T-helper 2 cell (primary cell): ENCODE measurements at places on chromosomes 16 and 17.

DNA sequence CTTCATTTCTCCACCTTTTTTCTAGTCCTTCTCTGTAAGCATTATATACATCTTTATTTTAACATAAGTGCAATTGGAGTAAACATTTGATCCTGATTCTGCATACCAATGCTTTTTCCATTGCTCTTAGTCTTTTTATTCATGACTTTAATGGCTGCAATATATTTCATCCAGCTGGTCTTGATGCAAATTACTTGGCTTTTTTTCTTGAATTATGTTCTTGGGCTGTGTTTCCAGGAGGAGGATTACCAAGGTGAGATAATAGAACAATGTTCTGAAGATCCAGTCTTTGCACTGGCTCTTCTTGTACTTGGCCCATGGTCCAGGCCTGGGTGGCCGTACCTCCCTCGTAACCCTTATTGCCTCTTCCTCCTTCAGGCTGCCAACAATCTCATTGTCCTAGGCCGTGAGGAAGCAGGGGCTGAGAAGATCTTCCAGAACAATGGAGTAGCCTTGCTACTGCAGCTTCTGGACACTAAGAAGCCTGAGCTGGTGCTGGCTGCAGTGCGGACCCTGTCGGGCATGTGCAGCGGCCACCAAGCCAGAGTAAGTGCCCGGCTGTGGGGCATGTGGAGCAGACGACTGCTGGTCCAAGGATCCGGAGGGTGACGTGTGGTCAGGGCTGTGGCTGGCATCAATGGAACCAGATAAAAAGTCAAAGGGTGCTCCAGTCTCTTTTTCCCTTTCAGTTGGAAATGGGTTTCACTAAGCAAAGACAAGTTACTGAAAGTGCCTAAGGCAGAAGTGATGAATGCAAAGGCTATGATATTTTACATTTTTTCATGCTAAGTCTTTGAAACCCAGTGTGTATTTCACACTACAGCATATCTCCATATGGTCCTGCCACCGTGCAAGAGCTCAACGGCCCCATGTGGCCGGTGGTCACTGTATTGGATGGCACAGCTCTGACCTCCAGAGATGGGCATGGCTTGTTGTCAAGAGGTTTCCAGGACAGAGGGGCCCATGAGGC is 6.9 kb downstream of the UNC45B start:
- no peak for DNase-seq

DNA sequence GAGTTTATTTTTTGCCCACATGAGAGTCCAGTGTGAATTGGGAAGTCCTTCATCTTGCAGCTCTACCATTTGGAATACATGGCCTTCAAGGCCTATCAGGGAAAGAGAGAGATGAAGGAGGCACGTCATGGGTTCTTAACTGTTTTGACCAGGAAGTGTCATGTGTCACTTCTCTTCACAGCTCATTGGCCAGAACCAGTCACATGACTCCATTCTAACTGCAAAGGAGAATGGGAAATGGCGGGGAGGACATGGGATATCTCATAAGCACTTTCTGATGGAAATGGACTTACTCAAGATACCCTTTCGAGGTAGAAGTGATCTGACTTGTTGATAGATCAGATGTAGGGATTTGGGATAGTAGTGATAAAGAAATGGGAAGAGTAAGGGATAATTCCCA is 57.9 kb upstream of the CES5A start:
- DNase-seq: no peak

DNA sequence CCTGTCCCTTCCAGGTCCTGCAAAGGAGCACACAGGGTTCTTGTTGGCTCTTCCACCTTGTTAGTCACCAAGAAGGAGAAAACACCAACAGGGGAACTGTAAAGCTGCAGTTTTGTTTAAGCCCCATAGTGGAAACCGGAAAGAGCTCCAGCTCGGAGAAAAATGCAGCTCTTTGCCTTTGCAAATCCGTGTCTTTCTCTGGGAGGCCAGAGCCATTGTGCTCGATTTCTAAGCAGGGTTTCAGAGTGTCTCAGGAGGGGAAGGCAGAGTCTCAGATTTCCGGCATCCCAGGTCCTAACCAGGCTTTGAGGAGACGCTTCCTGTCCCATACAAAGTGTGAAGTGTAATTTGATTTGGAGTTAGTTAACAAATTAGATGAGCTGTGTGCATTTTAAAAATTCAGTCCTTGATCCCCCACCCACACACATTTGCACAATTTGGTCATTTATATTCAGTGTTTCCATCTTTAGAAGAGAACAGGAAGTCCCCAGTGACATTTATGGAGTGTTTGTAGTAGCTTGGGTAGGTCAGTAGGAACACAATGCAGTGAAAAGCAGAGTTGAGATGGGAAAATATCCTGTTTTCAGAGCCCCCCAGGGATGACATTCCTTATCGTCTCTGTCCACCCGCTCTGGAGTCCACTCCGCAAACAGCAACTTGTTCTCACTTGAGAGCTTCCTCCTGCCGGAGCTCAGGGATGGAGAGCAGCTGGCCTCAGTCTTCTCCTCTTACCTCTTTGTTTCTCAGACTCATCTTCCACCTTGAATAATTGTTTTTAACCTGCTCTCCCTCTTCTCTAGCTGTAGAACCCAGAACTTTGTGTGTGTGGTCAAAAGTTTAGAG is 331.9 kb downstream of the SEC14L1 start:
- DNase-seq: no peak

DNA sequence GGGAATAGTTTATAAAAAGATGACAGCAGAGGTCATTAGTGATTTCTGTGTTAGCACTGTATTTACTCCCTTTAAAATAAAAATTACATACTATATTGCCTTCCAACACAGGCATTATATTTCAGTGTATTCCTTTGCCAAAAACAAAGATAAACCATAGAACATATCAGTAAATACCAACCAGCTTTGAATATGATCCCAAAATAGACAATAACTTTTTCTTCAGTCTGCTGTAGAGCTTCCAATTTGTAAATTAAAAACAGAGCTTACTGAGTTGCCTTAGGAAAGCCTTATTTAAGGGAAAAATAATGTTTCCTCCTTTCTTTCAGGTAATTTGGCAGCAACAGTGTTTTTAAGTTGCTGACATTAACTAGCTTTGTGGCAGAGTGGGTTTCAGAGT is 352.1 kb upstream of the TBX2 start:
- DNase-seq: no peak

GRCh38 chr16:2189252-2189893 is 7.0 kb downstream of the CASKIN1 start:
- no peak for DNase-seq

- no peak for DNase-seq
Measured at GRCh38 chr16:58652741-58653140, 23.1 kb upstream of the CNOT1 start.

DNA sequence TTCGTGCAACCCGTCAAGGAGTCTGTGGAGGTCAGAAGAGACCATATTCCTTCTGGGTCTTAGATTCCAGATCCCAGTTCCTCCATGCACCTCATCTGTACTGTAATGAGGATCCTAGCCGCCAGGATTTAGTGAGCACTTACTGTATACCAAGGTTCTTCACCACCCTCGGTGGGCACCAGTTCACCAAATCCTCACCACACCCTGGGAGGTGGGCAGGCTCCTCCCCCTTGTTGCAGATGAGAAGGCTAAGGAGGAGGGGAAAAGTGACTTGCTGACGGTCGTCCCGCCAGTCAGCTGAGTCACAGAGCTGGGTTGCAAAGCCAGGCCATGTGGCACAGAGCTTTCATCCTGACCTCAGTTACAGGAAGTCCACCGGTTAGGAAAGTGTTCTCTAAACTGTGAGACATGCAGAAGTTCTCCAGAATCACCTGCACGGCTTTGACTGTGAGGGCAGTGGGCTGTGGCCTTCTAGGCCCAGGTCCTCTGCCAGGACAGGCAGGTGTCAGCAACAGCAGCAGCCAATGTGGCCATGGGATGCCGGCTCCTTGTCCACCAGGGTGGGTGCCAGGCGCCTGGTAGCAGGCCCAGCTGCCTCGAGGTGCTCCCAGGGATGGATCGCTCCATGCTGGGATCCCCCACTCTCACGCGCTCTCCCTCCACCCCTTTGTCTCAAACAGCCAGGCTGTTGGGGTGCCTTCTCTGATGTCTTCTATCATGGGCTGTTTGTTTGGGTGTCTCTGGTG is 240.3 kb upstream of the GSE1 start:
- DNase-seq: no peak

DNA sequence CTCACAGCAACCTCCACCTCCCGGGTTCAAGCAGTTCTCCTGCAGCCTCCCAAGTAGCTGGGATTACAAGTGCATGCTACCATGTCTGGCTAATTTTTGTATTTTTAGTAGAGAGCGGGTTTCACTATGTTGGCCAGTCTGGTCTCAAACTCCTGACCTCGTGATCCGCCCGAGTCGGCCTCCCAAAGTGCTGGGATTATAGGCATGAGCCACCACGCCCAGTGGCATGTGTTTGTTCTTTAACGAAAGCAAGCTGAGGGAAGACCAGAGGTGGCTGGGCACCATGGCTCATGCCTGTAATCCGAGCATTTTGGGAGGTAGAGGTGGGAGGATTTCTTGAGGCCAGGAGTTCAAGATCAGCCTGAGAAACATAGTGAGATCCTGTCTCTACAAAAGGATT is 18.1 kb downstream of the TNFRSF13B start:
- no peak for DNase-seq

DNA sequence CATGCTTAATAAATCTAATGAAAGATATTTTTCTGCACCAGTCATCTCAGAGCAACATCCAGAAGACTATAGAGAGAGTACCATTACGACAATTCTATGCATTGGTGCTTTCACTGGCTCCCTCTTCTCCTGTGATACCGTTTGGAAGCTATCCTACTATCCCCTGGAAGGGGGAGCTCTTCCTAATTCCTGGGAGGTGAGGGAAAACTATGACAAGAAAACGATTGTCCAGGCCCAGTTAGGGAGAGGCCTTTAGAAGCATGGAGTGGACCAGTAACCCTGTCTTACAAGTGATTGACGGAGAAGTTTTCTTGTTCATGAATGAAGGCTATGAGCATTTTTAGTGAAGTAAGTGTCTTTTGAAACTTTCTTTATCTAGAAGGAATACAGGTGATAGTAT is 150.2 kb downstream of the TANC2 start:
- no peak for DNase-seq

DNA sequence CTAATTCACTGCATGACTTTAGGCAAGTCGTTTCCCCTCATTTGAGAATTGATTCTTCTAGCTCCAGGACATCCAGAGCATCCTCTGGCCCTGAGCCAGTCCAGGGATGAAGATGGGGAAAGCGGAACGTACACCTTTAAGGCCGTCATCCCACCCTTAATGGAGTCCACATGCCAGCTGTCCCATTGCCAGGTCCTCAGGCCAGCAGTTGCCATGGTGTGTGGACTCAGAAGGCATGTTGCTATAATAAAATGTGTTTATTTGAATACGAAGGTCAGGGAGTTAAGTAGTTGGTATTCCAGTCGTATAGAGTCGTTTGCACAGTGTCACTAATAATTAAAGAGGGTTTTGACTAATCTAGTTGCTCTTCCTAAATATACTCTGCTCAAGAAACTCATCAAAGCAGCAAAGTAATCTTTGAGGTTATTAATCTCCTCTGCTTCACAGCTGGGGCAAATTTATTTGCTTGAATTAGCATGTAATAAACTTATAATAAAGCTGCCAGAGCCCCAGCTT is 30.4 kb downstream of the CCDC182 start:
- DNase-seq: no peak

DNA sequence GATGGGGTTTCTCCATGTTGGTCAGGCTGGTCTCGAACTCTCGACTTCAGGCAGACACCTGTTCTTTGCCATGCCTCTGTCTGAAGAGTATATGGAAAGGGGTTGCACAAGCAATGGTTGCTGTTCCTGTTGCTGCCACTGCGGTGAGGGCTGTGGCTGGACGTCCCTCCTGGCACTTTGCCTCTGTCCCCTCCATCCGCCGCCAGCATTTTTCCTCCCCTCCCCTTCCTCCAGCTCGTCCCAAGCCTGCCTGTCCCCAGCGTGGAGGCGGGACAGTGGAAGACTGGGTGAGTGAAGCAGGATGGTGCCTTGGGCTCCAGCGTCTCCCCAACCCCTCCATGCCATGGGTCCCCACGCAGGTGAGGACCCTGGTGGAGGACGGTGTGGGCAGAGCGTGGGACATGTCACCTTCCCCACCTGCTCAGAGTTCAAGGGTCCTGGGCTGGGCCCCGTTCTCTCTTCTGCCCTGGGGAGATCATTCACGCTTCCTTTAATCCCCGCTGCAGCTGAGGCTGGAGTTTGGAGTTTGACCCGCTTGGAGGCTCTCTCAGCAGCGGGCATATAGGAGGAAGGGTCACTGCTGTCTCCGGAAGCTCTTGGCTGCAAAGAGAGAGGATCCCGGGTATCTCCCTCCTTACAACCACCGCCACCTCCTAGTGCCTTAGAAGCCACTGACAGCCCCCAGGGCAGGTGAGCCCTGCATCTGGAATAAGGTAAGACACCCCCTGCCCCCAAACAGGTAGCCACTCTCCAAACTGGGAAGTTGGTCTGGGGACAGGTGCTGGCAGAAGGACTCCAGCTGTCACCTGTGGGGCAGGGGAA is at the start of gene SLC5A11:
TSS of gene SLC5A11 (plus strand) at position 238 of the 822 bp plus-strand sequence. CDS start 12,681 bp downstream, outside the sequence.
- no peak for DNase-seq

- no peak for DNase-seq
Measured at GRCh38 chr17:8664456-8665126, 34.1 kb upstream of the MYH10 start.
